Fibroblast of pulmonary artery (primary cell): ENCODE measurements at places on chromosomes 5 and 9.

GRCh38 chr5:115767424-115767823 lies 49.0 kb downstream of the CDO1 start:
- no peak for DNase-seq

DNA sequence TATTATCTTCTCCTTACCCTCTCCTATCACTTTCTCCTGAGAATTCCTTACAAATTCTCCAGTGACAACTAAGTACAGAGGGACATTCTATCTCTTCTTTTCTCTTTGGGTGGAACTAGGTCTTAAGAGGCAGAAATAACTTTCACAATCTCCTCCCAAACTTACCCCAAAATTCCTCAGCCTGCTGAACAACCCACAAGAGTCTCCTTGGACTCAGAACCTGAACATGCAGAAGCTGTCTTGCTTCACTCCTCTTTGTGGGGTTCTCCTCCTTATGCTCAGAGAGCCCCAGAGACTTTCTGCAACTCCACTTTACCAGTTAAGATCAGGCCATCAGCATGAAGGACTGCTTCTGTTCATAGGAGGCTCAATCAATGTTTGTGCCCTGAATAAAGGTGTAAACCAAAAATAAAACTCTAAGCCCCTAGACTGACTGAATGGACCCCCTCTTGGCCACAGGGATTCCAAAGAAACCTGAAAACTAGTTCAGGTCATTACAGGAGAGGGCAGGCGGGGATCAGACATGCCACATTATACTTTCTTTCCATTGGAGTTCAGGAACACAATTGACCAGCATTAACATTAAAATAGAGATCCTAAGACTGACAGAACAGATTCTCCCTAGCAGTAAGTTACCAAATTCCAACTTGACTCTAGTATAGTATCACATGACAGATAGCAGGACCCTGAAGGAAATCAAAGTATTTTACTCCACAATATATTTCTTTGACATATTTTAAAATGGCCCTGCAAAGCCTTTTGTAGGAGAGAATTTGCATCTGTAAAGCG lies 179.7 kb upstream of the FBXL17 start:
- no peak for DNase-seq

GRCh38 chr5:131634666-131634995 lies 398 bp downstream of the RAPGEF6 start:
- peak; percentile 50 for DNase-seq

DNA sequence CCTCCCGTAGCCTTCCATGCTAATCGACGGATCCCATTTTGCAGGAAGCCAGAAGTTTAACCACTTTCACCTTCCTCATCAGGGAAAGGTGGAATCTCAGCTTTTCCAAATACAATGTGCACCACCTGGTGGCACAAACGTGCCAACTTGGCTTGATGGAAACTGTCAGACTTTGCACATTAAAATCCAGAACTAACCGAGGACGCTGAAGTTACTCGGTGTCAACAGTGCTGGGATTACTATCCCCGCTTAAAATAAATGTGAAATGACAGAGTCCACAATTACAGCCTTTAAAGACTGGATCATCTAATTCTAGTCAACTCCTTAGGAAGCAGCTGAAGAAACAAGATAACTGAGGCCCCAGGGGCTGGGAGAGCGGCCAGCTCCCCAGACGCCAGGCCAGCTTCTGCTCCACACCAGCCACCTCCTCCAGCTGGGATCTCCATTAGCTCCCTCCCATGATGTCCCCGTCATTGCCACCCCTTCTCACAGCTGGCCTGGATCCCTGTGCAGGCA lies 50.1 kb upstream of the RETREG1 start:
- DNase-seq: peak; percentile 47

DNA sequence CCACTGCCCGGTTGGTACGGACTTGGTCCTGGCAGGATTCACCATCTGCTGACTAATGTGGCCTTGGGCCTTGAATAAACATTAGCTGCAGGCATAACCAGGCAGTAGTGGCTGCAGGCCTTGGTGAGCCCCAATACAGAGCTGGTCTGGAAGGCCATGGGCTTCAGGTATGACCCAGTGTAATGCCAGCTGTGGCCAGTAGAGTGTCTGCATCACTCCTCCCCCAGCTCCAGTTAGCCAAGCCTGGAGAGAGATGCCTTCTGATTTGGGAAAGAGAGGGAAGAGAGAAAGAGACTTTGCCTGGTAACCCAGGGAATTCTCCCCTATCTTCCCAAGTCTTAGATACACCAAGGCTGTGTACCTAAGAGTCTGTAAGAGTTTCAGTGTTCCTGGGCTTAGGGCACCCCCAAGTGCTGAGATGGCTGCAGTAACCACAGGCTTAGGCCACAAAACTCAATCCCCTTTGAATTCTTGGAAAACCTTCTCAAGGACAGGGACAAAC lies 5.6 kb upstream of the C5 start:
- DNase-seq: peak; percentile 13

DNA sequence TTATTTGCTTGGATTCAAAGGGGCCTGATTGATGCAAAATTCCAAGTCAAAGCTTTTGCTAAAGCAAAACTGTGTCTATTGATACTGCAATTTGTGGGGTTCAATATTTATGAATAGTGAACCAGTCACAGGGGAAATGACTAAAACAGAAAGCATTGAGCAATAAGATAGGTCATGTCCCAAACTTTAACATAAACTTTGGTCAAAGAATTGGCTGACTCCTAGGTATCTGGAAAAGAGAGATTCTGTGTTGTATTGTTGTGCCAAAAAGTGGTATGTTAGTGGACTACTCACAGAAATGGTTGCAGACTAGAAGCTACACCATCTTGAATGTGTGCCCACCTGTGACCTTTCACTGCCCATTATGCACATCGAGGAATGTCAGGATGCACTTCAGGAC lies 585.5 kb upstream of the RGMB start:
- DNase-seq: peak; percentile 11

GRCh38 chr9:98707166-98708102 lies 1.3 kb downstream of the GABBR2 start:
- peak; percentile 89 for DNase-seq

GRCh38 chr5:133119233-133119711 lies 67.5 kb downstream of the HSPA4 start:
- DNase-seq: no peak

DNA sequence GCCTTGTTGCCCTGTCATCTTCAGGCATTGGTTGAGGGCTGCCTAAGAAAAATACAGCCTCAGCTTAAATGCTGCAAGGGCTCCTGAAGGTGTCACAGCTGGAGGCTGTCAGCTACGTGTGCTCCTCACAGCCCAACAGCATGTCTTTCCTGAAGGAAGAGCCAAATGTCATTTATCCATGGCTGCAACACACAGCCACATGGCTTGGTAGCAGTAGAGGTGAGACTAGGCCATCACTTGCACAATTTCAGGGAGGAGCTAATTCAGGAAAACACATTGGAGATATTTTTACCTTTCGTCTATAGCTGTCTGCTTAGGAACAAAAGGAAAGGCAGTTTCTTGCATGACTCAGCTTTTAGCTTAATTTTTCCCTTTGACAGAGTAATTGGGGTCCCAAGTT lies 260.7 kb downstream of the SYK start:
- DNase-seq: no peak

DNA sequence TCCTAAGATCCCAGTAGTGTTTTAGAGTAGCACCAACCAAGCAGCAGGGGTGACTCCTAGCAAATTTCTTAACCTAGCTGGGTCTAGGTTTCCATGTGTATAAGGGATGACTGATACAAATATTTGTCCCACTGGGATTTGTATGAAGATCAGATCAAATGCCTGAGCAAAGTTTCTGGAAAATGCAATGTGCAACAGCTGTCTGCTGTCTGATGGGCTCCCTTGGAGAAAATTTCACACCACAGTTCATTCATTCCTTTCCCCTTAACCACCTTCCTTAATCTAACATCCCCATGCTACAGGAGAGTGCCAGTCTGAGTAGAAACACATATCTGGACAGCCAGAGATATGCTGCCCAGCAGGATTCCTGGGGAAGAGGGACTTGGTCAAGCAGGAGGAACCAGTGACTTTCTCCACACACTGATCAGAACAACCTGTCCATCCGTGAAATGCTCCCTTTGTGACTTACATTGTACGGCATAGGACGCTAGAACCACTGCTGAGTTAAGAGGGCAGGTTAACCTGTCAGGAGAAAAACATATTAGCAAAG lies 53.3 kb downstream of the PTPN3 start:
- DNase-seq: no peak

GRCh38 chr5:84794486-84795035 lies 409.9 kb upstream of the EDIL3 start:
- DNase-seq: no peak

DNA sequence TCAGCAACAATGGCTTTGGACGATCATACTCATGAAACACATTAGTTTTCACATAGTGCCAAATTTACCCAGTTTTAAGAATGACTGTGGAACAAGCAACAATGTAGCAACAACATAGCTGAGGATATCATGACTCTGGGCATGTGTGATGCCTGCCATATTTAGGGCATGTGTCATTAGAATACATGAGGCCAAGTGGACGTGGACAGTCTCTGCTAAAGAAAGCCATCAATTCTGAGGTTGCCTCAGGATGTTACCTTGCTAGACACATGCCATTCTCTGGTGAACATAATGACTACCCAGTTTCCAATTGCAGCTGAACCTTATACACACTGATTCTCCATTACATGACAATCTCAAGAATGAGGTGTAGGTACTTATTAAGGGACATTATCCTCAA lies 103.3 kb upstream of the ADAMTS19 start:
- no peak for DNase-seq
